ENCODE measurements at places on chromosomes 13 and 19.

DNA sequence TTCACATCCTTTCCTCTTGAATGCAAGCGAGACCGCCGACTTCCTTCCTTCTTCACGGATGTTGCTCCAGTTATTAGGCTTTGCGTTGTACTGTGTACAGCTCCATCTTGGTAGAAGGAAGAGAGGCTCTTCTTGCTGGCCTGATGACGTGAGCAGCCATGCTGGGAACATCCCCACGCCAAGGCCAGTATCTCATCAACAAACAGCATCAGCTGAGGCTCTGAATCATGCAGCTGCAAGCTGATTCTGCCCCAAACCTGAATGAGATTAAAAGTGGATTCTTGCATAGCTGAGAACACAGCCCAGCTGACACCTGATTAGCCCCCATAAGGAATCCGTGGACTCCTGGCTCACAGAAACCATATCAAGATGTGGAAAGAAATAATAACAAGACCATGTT lies 809.6 kb downstream of the EFNB2 start:
- DNase-seq: no peak

DNA sequence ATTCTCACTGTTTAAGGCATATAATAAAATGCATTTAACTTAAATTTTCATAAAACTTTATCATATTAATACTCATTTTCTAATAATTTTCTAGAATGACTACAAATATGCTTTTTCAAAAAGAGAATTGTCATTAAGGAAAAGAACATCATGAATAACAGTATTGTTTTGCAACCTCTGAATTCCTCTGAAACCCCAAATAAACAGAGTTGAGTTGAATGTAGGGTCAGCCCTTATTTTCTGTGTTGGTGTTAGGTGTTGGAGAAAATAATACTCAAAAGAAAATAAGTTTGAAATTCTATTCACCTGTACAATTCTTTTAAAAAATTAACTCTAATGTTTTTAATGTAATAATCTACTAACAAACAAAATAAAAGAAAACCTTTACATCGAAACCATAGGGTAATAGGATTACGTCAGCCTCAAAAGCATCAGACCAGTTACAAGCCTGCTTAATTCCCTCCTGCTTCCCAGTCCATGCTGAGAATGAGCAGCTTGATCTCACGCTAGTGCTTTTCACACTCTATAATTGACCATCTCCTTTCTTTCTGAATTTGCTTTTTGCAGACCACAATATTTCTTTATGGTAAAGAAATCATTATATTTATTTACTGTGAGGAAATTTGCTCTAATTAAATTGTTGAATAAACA lies 160.9 kb downstream of the PCDH9 start:
- DNase-seq: no peak

GRCh38 chr13:109403012-109403421 lies 383.4 kb downstream of the IRS2 start:
- DNase-seq: no peak

DNA sequence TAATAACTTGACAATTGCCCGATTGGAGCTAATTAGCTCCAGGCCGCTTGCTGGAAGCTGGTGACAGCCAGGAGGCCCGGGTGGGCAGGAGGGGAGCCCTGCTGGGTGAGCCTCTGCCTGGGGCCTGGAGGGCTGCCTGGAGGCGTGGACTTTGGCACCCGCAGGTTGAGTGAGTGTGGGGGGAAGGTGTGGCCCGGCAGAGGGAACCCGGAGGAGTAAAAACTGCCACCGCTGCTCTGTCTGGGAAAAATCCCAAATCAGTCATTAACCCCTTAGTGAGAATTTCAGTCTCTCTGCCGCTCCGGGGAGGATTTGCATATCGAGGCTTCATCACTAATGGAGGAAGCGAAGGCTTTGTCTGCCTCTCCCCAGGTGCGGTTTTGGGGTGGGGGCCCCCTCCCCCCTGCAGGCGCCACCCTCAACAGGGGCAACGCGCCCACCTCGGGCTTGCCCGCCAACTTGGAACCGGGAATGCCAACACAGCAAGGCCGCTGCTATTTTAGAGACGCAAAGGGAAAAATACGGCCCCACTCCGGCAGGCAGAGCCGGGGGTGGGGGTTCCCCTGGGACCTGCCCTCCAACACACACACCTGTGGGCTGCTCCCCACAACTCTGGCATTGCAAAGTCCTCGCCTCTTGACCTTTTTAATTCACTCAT lies 6.2 kb downstream of the EFNA2 start:
- no peak for DNase-seq

DNA sequence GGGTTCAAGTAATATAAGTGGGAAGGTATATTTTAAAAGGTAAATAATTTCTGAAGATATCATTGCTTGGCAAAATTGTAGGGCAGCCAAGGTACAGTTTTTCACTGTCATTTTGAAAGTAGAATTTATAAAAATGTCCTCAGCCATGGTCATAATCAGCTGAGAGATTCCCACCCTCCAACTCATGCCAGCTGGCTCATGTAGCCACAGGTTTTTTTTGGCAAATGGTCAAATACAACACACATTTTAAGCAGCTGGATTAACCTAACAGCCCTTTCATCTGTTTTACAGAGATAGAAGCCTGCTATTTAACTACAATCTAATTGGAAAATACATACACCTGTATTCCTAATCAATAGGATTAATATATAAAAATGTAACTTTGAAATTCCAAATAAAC lies 619.2 kb upstream of the SGCG start:
- no peak for DNase-seq

- no peak for DNase-seq
Measured at GRCh38 chr19:9914001-9914314, 22.4 kb downstream of the OLFM2 start.

- DNase-seq: no peak
Measured at GRCh38 chr13:95740979-95741320, 64.0 kb downstream of the DNAJC3 start.

GRCh38 chr13:74574964-74575728 lies 440.9 kb upstream of the KLF12 start:
- DNase-seq: no peak

DNA sequence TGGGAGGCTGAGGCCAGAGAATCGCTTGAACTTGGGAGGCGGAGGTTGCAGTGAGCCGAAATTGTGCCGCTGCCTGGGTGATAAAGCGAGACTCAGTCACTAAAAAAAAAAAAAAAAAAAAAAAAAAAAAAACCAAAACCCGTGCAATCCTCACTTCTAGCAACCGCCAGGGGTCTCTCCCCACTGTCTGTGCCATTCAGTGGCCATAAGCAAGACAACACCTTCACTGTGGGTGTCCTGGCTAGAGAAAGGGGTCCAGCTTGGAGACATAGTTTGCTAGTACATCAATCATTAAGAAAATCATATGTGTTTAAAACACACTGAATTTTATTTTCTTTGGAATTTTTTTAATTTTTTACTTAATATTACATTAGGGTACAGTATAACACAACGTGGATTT lies 68.2 kb downstream of the RASL11A start:
- no peak for DNase-seq

DNA sequence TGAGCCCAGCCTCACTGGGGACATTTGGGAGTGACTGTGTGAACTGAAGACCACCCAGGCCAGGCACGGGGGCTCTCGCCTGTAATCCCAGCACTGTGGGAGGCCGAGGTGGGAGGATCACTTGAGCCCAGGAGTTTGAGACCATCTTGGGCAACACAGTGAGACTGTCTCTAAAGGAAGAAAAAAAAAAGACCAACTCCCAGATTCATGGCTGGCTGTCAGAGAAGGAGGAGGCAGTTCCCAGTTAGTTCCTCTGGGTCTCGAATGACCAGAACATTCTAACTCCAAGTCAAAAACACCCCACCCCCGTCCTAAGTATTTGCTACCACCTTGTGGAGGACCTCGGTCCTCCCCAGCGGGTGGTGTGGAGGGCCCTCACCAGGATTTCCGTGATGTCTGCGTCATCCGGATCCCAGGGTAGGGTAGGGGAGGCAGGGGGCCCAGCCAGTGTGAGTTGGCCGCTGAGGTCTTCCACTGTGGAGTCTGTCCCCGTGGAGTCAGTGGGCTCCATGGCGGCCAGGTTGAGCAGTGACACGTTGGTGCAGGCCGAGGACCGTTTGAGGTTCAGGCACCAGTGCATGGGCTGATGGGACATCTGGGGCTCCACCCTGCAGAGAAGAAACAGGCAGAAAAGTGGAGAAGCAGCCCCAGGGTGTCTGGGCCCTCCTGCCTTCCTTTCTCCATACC lies 1.3 kb downstream of the TSKS start:
- DNase-seq: no peak
